T-helper 2 cell (primary cell): ENCODE measurements at places on chromosomes 16 and 17.

DNA sequence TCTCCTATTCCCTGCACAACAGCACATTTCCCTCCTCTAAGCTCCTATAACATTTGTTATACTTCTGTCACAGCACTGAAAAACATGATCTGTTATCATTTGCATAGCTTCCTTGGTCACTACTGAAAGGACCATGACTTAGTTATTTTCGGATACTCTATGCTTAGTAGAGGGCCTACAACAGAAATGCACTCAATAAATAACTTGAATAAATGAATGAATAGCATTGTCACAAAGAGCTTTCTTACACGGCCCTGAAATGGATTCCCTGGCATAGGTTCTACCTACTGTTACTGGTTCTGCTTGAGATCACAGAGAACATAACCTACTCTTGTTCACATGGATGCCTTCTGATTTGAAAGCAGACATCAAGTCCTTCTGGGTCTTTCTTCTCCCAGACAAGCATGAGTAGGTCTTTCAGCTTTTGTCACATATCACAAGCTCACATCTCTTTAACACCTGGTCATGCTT, 41.6 kb downstream of the MYO1D start:
- DNase-seq = no peak

GRCh38 chr17:81888988-81889595, 2.3 kb downstream of the ALYREF start:
- DNase-seq = no peak

- DNase-seq = no peak
Observed at GRCh38 chr17:69900829-69901228, 174.2 kb upstream of the KCNJ16 start.

DNA sequence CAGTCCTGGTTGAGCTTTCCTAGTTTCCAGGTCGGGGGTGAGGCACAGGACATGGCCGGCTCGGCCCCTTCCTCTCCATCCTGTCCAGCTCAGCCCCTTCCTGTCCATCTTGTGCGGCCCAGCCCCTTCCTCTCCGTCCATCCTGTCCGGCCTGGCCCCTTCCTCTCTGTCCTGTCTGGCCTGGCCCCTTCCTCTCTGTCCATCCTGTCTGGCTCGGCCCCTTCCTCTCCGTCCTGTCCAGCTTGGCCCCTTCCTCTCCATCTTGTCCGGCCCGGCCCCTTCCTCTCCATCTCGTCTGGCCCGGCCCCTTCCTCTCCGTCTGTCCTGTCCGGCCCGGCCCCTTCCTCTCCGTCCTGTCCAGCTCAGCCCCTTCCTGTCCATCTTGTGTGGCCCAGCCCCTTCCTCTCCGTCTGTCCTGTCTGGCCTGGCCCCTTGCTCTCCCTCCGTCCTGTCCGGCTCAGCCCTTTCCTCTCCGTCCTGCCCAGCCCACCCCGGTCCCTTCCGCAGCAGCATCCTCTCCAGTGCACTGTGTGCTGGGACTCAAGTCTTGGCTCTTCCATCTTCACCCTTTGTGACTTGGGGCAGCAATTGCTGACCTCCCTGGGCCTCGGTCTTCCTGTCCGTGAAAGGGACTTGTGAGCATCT, 5.5 kb upstream of the ZNF750 start:
- DNase-seq = no peak

DNA sequence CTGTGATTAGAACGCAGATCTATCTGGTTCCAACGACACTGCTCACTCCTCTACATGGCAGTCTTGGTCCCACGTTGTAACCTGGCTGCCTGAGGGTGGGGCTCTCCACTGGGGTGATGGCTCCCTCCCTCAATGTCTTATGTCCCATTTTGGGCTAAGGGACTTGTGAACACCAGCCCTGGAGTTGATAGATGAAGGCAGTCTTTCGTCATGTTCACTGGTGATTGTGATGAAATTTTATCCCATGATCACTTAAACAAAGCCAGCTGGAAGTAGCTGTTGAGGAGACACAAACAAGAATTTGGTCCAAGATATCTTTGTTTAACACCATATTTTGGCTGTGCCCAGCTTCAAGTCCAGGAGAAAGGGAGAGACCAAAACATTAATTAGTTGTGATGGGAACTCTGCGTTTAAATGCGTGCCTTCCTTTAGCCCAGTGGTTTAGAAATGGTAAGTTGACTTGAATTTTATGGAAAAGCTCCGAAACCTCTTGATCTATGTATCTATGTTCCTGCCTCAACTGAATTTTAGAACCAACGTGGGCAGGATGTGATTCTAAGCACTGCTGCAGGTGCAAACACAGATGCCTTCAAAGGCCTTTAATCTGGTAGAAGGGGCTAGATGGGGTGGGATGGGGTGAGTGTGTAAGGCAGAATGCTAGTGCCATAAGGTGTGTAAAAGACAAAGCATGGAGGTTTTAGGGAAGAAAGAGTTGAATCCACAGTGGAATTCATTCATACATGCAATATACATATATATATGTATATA, 186.8 kb upstream of the IRX3 start:
- no peak for DNase-seq

GRCh38 chr16:69476920-69477443, 52.6 kb downstream of the CYB5B start:
- no peak for DNase-seq

DNA sequence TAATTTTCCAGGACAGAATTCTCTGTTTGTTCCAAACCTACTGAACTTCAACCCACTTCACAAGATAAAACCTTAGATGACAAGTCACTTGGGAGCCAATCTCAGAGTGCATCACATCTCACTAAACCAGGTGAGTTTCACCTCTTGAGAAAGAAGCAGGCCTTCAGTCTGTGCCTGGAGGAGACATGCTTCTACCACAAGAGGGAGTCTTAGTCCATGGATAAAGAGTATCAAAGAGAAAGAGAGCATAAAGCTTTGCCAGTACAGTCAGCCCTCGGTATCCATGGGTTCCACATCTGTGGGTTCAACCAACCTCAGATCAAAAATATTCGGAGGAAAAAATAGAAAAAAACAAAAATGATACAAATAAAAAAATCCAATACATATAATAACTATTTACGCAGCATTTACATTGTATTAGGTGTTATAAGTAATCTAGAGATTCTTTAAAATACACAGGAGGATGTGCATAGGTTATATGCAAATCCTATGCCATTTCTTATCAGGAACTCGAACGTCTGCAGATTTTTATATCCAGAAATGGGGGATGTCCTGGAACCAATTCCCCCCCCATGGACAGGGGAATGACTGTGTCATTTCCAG, 37.7 kb downstream of the DUSP14 start:
- DNase-seq = peak; percentile 55

GRCh38 chr17:57025876-57026275, 47.9 kb downstream of the SCPEP1 start:
- DNase-seq = no peak

- no peak for DNase-seq
Observed at GRCh38 chr16:81486540-81487061, 42.0 kb downstream of the CMIP start.

DNA sequence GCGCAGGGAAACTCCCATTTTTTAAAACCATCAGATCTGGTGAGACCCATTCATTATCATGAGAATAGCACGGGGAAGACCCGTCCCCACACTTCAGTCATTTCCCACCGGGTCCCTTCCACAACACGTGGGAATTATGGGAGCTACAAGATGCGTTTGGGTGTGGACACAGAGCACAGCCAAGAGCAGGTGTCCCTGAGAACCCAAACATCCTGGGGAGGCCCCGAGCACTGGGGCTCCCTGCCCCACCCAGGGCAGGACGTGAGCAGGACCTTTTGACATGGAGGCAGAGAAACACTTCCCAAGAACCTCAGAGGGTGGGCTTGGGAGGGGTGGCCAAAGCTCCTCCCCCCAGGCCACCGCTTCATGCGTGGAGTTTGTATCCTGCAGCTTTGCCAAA, 89.9 kb upstream of the DNAH17 start:
- DNase-seq = no peak

- no peak for DNase-seq
Observed at GRCh38 chr17:80346498-80347275, 68.3 kb upstream of the ENDOV start.

- peak; percentile 50 for DNase-seq
Observed at GRCh38 chr16:3431779-3432219, 11.5 kb downstream of the ZNF597 start.

DNA sequence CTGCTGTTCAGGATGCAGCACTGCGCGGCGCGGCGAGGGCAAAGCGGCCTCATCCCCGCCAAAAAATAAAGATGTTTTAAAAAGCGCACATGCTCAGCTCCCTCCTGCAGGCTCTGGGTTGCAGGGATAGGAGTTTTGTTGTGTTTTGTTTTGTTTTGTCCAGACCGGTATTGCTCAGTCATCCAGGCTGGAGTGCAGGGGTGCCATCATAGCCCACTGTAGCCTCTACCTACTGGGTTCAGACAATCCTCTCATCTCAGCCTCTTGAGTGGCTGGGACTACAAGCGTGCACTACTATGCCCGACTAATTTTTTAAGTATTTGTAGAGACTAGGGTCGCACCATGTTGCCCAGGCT, 636 bp downstream of the WWOX start:
- no peak for DNase-seq

DNA sequence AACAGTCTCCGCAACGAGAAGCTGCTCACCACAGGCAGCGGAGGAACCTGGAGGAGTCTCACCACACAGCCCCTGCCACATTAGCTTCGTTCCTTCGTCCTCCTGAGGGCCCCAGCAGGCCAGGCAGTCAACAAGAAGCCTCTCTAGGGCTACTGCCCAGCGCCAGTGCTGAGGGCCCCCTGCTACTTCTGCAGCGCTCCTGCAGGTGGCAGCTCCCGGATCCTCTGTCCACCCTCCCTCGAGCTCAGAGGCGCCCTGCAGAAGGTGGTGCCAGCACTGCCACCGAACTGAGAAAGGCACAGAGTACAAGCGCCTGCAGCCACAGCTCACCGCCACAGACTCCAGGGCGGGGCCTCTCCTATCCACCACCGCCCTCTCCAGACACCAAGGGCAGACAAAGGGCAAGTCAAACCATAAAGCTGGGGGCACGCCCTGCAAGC, 27.3 kb downstream of the KDM8 start:
- DNase-seq = peak; percentile 81

DNA sequence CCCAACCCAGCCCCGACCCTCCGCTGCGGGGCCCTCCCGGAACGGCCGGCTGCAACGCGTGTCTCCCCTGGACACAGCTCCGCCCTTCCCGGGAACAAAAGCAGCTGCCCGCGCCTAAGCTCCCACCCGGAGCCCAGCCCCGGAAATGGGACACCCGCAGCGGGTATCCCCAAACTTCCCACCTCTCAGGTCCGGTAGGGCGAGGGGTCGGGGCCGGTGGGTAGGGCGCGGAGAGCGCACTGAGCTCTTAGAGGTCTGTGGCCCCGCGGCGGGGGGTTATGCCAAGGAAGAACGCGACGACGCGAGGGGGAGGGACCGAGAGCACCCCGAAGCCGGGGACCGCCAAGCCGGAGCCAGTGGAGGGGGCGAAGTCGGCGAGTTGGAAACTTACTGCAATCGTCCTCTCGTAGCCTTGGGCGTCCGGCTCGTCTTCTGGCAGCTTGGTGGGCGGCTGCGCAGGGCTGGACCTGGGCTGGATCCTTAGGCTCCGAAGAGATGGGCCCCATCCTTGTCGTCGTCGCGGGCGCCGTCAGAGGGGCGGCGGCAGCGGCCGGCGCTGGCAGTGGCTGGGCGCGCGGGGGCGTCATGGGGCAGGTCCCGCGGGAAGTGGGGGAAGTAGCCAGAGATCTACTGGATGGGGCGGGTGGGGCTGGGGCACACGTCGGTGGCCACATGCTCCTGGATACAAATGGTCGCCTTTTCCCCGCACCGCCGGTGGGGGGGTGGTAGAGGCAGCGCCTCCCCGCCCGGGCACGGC, 6.9 kb downstream of the USP6 start:
- DNase-seq = no peak

DNA sequence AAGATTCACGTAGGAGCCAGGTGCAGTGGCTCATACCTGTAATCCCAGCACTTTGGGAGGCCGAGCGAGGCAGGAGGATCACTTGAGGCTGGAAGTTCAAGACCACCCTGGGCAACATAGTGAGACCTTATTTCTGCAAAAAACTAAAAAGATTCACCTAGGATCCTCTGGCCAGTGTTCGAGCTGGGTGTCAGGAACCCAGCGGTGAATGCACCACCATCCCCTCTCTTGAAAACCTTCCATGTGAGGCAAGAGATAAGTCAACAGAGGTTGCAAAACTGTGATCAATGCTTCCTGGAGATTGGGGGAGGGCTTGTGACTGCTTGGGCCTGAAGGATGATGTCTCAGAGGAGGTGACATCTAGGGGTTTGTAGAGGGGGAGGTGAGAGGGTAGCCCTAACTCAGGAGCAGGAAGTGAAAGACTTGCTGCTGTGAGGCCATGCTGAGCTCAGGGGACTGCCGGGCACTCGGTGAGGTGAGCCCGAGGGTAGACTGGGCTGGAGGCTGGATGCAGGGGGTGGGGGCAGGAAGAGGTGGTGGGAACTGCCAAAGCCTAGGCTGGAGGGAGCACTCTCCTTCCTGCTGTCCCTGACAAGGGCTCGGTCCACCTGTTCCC, 11.7 kb downstream of the GJD3 start:
- DNase-seq = no peak

- no peak for DNase-seq
Observed at GRCh38 chr17:48733632-48734328, 5.2 kb upstream of the HOXB13 start.

DNA sequence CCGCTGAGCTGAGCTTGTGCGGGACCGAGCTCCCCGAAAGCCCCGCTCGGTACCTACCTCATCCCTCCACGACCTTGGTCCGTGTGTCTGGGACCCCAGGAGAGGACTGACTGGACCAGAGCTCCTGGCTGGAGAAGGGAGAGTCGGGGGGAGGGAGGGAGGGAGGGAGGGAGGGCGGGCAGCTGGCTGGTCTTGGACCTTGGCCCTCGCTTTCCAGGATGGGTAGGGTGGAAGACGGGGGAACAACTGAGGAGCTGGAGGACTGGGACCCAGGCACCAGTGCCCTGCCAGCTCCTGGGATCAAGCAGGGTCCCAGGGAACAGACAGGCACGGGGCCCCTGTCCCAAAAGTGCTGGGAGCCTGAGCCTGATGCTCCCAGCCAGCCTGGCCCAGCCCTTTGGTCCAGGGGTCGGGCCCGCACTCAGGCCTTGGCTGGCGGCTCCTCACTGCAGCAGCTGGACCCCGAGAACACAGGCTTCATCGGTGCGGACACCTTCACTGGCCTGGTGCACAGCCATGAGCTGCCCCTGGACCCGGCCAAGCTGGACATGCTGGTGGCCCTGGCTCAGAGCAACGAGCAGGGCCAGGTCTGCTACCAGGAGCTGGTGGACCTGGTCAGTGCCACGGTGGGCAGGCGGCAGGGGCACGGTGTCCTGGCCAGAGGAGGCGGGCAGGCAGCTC, 553 bp downstream of the RHBDL1 start:
- DNase-seq = no peak

DNA sequence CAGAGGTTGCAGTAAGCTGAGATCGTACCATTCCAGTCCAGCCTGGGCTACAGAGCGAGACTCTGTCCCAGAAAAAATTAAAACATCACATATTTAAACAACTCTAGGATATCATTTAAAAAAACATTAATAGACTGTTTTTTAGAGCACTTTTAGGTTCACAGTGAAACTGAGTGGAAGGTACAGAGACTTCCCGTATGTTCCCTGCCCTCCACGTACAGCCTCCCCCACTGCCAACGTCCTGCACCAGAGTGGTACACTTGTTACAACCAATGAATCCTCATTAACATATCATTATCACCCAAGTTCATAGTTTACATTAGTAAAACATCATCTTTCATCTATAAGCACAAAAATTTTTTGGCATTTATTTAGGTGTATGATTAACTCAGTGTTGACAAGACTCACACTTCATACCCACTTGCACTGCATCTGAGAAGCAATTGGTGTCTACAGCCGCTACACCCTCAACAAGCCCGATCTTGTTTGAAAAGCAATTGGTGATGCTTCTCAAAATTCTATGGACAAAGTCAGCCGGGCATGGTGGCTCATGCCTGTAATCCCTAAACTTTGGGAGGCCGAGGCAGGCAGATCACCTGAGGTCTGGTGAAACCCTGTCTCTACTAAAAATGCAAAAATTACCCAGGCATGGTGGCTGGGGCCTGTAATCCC, 39.9 kb upstream of the STH start:
- no peak for DNase-seq
